CD4-positive, CD25-positive, alpha-beta regulatory T cell (primary cell): ENCODE measurements at places on chromosomes 2 and 18. TPM values are rescaled to one million over a fixed set of nuclear protein-coding genes. Genes with fewer than 3 reads are reported as not detected.

HOXD3 gene
- total RNA-seq = not detected

EGR4 gene
- total RNA-seq = 0.69 TPM

- no peak overlapping the region for H3K27ac ChIP-seq
- no peaks in the 10 kb centered on the region for H3K27me3 ChIP-seq
- H3K4me3 ChIP-seq = no peak overlapping the region
- DNase-seq = no peak
- H3K36me3 ChIP-seq = no peaks in the 10 kb centered on the region
- H3K4me1 ChIP-seq = no peaks in the 10 kb centered on the region
Measured at GRCh38 chr18:3177902-3178687, 41.7 kb downstream of the MYOM1 start.

DNA sequence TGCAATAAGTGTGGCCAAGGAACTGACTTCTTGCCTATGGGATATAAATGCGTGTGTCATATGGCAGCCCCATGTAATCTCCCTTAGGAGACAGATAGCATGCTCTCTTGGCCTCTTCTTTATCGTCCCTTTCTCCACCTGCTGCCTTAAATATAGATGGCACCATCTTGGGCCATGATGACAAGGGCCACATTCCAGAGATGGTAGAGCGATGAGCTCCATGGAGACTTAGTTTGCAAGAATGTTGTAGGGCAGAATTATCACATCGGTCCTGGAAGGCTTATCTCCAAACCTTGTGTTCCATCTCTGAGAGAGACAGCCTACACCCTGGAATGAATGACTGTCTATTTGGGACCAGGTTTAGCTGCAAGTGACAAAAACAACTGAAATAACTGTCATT, 536.7 kb downstream of the TNS1 start:
- H3K27me3 ChIP-seq = no peaks in the 10 kb centered on the region
- no peaks in the 10 kb centered on the region for H3K4me1 ChIP-seq
- no peaks in the 10 kb centered on the region for H3K36me3 ChIP-seq
- H3K4me3 ChIP-seq = no peak overlapping the region

DNA sequence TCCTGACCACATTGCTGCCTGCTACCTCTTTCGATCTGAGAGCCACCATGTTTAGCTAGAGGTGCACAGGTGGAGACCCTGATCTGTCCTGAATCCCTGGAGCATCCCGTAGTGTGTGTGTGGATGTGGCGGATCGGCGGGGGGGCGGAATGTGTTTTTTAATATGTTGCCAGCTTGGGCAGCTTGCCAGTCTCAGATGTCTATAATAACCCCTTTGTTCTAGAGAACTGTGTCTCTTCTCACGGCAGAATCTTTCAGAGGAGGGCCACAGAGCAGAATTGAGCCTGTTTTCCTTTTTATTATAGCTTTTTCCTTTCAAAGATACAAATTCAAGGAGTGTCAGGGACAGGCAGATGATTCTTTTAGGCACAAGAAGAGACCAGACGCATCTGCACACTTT, 934.1 kb upstream of the KLHL29 start:
- H3K27me3 ChIP-seq = no peaks in the 10 kb centered on the region
- no peak overlapping the region for H3K4me3 ChIP-seq
- no peak overlapping the region for H3K27ac ChIP-seq

- H3K4me3 ChIP-seq = no peak overlapping the region
- no peaks in the 10 kb centered on the region for H3K27me3 ChIP-seq
- H3K36me3 ChIP-seq = no peaks in the 10 kb centered on the region
- H3K27ac ChIP-seq = no peak overlapping the region
- H3K4me1 ChIP-seq = peaks cover 6% of the 10 kb centered on the region
Measured at GRCh38 chr2:654896-655295, 22.3 kb downstream of the TMEM18 start.

DNA sequence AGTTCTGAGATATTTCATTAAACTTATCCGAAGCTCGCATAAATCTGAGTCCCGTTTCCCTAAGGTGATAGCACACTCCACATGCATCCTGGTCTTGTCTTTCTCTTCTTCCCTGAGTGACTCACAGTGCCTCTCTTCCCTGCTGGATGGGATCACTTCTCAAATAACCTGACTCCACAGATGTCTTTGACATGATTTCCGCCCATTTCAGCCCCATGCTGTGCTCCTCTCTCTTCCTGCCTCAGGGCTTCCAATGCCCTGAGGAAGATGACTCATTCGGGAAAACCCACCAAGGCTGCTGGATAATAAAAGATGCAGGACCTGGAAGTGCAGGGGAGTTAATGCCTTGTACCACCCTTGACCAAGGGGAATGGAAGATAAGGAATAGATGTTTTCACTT, 441.7 kb upstream of the SOX11 start:
- H3K27me3 ChIP-seq = no peaks in the 10 kb centered on the region
- H3K27ac ChIP-seq = no peak overlapping the region
- no peak for DNase-seq
- H3K36me3 ChIP-seq = no peaks in the 10 kb centered on the region
- H3K4me3 ChIP-seq = no peak overlapping the region

GRCh38 chr2:128280158-128280871, 38.4 kb downstream of the HS6ST1 start:
- no peak for DNase-seq
- no peaks in the 10 kb centered on the region for H3K4me1 ChIP-seq
- no peak overlapping the region for H3K27ac ChIP-seq
- H3K36me3 ChIP-seq = no peaks in the 10 kb centered on the region
- no peak overlapping the region for H3K4me3 ChIP-seq
- no peaks in the 10 kb centered on the region for H3K27me3 ChIP-seq

DNA sequence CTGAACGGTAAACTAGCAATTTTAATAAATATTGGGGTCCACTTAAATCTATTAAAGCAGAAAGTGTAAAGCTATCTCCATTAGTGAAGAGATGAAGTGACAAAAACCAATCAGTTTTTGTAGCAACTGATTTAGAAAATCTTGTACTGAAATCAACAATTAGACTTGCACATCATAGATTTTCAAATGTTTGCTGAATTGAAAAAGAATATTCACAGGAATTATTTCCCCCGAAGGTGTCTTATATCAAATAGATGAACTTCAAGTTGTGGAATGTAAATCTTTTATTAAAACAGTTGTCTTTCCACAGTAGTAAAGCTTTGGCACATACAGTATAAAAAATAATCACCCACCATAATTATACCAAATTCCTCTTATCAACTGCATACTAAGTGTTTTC, 48.7 kb downstream of the ATIC start:
- no peak for DNase-seq
- no peak overlapping the region for H3K4me3 ChIP-seq
- H3K27me3 ChIP-seq = no peaks in the 10 kb centered on the region

DNA sequence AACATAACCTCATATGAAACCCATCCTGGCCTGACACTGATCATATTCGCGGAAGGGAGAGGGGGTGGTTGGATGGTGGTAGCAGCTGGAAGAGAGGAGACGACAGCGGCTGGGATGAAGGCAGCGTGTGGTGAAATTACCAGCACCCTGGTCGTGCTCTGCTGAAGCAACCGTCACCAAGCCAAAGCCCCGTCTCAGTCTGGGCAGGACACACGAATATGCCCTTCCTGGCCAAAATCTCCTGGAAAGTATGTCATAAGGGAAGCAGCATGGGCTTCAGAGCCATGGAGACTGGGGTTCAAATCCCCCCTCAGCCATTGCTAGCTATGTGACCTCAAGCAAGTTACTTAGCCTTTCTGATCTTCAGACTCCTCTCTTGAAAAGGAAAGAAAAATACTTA, 63.2 kb upstream of the CABLES1 start:
- no peaks in the 10 kb centered on the region for H3K27me3 ChIP-seq
- no peak for DNase-seq
- H3K4me3 ChIP-seq = peak overlapping the region; percentile 60
- peak overlapping the region; percentile 70 for H3K27ac ChIP-seq

DNA sequence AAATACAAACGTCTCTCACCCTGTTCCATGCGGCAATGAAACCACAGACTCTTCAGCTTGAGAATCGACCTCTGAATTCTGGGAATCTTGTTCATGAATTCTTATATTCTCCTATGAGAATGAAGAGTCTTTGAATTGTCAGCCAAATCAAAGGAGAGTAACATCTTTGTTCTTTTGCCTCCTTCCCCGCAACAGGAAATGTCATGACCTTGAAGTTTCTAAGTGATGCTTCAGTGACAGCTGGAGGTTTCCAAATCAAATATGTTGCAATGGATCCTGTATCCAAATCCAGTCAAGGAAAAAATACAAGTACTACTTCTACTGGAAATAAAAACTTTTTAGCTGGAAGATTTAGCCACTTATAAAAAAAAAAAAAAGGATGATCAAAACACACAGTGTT, 21.8 kb downstream of the TNFAIP6 start:
- H3K4me1 ChIP-seq = no peaks in the 10 kb centered on the region
- DNase-seq = no peak
- no peaks in the 10 kb centered on the region for H3K27me3 ChIP-seq
- H3K36me3 ChIP-seq = no peaks in the 10 kb centered on the region
- no peak overlapping the region for H3K27ac ChIP-seq

DNA sequence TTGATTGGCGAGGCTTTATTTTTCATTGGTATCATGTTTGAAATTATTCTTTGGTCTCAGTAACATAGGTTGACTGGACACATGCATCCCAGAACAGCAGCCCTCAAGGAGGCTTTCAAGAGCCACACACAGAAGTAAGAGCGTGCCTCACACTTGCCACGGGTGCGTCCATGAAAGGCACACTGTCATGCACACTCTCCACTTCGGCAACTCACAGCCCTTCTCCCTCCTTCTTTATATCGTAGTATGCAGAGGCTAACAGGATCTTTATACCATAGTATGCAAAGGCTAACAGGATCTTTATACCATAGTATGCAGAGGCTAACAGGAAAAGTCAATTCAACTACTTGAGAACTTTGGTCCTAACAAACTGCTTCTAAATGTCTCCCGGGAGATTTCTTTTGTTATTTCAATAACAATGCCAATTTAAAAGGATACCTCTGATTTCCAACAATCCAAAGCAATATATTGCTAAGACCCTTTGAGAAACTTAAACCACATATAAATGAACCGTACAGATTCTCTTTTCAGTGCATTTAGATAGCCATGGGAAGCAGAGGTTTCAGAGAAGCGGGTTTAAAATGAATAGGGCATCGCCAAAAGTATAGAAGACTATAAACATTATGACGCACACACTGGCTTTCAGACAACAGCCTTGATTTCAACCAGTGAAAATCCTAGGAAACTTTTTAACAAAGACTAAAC, 26.5 kb upstream of the ZNF516 start:
- H3K4me1 ChIP-seq = peaks cover 4% of the 10 kb centered on the region

- H3K4me3 ChIP-seq = peak overlapping the region; percentile 95
- peaks cover 28% of the 10 kb centered on the region for H3K36me3 ChIP-seq
- H3K4me1 ChIP-seq = peaks cover 28% of the 10 kb centered on the region
- no peaks in the 10 kb centered on the region for H3K27me3 ChIP-seq
Measured at GRCh38 chr2:105338020-105338385, 663 bp downstream of the C2orf49 start.

DNA sequence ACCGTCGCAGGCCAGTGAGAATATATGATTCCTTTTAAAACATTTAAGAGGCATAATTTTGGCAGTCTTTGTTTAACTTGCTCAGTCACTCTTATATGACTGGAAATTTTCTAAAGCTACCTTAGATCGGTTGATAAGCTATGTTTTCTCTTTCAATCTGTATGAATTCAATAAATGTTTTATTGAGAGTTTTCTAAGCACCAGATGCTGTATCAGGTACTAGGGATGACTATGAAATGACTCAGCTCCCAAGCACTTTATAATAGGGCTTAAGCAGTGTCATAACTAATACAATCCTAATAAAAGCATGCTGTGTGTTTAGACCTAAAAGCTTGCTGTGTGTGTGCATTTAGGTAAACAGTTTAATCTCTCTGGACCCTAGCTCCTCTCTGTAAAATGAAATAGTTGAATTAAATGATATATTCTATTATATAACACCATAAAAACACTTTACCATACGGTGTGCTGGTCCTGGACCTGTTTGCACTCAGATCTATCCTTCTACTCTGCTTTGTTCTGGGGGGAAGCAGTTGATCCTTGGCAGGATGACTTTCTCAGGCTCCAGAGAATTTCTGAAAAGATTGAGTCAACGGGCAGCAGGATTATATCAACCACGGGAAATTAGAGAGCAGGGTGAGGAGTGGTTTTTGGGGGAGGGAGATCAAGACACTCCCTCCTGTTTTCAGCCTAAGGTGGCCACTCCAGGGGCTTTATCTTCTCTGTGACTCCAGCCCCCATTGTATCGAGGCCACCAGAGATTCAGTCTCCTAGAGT, 26.1 kb upstream of the SLC38A11 start:
- no peaks in the 10 kb centered on the region for H3K36me3 ChIP-seq
- no peaks in the 10 kb centered on the region for H3K4me1 ChIP-seq
- no peaks in the 10 kb centered on the region for H3K27me3 ChIP-seq
- no peak overlapping the region for H3K27ac ChIP-seq

DNA sequence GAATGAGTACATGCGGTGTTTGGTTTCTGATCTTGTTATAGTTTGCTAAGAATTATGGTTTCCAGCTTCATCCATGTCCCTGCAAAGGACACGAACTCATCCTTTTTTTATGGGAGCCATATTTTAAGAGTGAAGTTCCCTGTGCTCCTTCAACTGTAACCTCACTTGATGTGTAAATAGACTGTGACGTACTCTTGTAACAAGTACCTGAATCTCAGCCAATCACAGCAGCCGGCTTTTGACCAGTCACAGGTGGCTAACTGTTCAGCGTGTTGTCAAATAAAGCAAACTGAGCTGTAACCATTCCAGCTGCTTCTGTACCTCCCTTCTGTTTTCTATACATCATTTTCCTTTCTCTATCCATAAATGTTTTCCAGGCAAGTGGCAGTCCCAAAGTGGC, 774.3 kb upstream of the HS6ST1 start:
- no peaks in the 10 kb centered on the region for H3K27me3 ChIP-seq
- H3K4me3 ChIP-seq = no peak overlapping the region
- H3K4me1 ChIP-seq = no peaks in the 10 kb centered on the region
- DNase-seq = no peak
- no peaks in the 10 kb centered on the region for H3K36me3 ChIP-seq

GRCh38 chr18:5425721-5426120, 118.1 kb downstream of the EPB41L3 start:
- no peaks in the 10 kb centered on the region for H3K36me3 ChIP-seq
- H3K27ac ChIP-seq = no peak overlapping the region
- no peak for DNase-seq
- no peak overlapping the region for H3K4me3 ChIP-seq

- H3K4me1 ChIP-seq = peaks cover 63% of the 10 kb centered on the region
- no peaks in the 10 kb centered on the region for H3K27me3 ChIP-seq
- H3K36me3 ChIP-seq = no peaks in the 10 kb centered on the region
- H3K27ac ChIP-seq = peak overlapping the region; percentile 99
Measured at GRCh38 chr2:28751956-28752630, 463 bp downstream of the PPP1CB start.

DNA sequence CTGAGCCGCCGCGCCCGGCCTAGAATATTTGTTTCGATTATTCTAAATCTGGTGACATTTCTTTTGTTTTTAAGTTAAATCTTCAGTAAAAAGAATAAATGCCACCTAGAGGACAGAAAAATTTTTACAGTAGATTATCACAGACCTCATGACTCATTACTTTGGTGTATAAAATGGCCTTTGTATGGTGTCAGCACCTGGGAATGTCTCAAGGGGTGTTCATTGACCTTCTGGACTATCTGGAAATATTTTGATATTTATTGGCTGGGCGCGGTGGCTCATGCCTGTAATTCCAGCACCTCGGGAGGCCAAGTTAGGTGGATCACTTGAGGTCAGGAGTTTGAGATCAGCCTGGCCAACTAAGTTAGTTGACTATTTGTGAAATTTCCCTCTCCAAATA, 30.3 kb upstream of the SLC30A6 start:
- DNase-seq = peak; percentile 59
- H3K4me3 ChIP-seq = no peak overlapping the region
- no peaks in the 10 kb centered on the region for H3K27me3 ChIP-seq
- peaks cover 40% of the 10 kb centered on the region for H3K36me3 ChIP-seq

GRCh38 chr2:56705713-56706112, 521.9 kb downstream of the CCDC85A start:
- no peak overlapping the region for H3K4me3 ChIP-seq
- H3K36me3 ChIP-seq = no peaks in the 10 kb centered on the region
- DNase-seq = no peak
- no peaks in the 10 kb centered on the region for H3K4me1 ChIP-seq
- H3K27me3 ChIP-seq = no peaks in the 10 kb centered on the region
